ENCODE measurements at places on chromosomes 2 and 18. TPM values are rescaled to one million over a fixed set of nuclear protein-coding genes. Genes with fewer than 3 reads are reported as not detected.

The MERTK gene
- total RNA-seq: 0.48 TPM

The TTL gene
- 45.3 TPM for total RNA-seq

The IL36B gene
- total RNA-seq: not detected

The RTP5 gene
- not detected for total RNA-seq

- peak; percentile 8 for DNase-seq
Observed at GRCh38 chr2:145530653-145531052, 1010.7 kb upstream of the ZEB2 start.

- DNase-seq: no peak
Observed at GRCh38 chr2:137607722-137608318, 356.5 kb upstream of the HNMT start.

DNA sequence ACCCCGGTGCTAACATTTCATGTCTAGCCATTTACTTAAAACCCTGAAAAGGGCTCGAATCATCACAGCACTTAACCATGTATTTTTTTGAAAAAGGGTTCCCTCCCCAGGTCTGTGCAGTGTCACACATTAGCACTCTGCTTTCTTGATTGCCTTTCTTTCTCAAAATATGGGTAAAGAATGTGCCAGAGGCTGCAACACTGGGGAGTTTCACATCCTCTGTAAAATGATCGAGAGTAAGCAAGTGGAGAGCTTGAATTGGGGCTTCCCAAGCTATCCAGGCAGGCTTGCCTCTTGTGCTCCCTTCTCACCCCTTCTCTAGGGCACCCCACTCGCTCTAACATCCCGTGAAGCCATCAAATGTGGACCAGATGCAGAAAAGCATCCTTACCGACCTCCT, 177.0 kb upstream of the CCDC68 start:
- DNase-seq: no peak

DNA sequence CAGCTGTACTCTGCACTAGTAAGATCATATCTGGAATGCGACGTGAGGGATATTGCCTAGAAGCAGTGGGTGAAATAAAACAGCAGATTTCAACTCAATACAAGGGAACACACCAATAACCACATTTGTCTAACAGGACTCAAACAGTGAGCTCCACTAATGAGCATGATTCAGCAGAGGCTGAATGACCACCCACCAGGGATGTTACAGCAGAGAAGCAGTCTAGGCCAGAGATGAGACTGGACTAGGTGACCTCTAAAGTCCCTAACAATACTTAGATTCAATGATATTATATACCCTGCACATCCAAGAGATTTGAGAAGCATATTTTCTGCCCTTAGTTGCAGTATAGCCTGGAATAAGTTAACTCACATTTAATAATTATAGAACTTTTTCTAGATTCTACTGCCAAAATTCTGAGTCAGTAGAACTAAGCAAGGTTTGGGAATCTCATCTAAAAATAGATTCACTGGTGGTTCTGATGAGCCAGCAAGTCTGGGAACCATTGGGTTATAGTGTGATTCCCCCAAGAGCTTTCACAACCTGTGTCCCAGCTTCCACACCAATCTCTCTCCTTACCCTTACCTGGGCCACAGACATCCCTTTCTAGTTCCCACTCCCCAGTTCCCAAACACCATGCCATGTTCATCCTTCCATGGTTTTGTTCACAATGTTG, 6.3 kb downstream of the THOC1 start:
- DNase-seq: no peak

DNA sequence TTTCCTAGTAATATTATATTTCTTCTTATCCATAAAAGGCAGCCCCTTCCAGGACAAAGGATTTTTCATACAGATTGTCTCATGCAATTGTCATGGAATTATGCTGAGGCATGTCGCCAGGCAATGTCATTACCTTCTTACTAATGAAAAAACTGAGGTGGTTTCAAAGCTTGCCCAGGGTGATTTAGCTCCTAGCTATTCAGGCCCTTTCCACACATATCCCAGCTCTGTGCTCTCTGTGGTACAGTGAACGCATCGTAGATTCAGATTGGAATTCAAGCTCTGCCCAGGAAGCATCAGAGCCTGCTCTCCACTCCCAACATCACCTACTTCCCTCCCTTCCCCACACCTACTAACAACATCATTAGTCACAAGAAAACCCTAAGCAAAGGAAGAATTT, 60.1 kb downstream of the ATP8B1 start:
- DNase-seq: peak; percentile 83

DNA sequence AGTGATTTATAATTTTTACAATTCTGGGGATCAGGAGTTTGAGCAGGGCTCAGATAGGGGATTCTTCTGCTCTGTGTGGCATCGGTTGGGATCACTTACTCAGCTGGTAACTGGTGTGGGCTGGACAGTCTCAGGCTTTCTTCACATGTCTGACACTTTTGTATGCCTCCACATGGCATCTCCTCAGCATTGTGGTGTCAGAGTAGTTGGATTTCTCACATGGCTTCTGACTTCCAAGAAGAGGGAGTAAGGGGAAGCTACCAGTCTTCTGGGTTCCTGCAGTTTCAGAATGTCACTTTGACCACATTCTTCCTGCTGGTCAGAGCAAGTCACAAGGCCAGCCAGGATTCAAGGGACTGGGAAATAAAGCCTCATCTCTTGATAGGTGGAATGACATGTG, 55.6 kb downstream of the NCOA1 start:
- no peak for DNase-seq

- no peak for DNase-seq
Observed at GRCh38 chr2:166609183-166609959, 115.3 kb upstream of the SCN7A start.

GRCh38 chr2:203722411-203722810, 16.0 kb downstream of the CD28 start:
- DNase-seq: peak; percentile 21

DNA sequence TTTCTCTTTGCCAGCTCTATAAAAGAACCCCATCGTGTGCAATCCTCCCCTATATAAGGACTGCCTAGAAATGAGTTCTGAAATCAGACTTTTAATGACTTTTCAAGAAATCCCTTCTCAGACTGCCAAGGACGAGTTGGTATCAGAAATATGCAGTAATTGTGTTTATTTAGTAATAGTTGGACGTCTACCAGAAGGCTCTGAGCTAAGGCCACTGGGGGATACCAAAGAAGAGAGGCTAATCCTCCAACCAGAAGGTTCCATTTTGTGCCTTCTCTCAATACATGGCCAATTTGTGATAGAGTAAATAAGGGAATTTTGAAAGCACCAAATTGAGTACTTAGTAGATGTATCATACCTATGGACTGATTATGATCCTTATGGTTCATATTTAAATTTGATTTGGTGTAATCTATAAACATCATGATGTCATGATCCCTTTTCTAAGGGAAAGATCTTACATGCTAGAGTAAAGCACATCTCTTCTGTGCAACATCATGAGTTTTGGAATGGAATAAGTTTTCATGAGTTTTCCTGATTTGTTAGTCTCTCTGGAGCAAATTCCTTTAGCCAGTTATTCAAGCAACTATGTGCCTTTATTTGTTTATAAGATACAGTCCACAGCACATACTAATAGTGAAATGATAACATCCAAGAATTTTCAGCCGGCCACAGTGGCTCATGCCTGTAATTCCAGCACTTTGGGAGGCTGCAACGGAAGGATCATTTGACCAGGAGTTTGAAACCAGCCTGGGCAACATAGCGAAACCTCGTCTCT, 82.2 kb upstream of the LTBP1 start:
- DNase-seq: no peak

All from mammary epithelial cell (primary cell).